ENCODE measurements at places on chromosomes 4 and X. TPM values are rescaled to one million over a fixed set of nuclear protein-coding genes. Genes with fewer than 3 reads are reported as not detected.

DNA sequence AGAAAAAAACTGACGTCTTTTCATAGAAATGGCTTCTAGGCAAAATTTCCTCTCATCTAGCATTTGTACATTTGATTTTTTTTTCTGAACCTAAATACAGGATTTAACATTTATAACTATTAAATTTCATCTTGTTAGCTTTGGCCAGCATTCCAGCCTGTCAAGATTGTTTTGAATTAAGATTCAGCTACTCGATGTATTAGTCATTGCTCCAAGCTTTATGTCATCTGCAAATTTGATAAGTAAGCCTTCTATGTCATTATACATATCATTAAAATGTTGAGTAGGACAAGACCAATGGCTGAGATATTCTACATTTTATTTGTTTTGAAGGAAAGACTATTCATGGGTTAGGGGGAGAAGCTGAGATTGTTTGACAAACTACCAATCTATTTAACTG lies 46.7 kb downstream of the DDX53 start:
- no peak for DNase-seq
- no peaks in the 10 kb centered on the region for H3K4me1 ChIP-seq
- no peaks in the 10 kb centered on the region for H3K36me3 ChIP-seq
- no peak overlapping the region for H3K27ac ChIP-seq
- H3K4me3 ChIP-seq: no peak overlapping the region

GRCh38 chr4:98932539-98932938 lies 3.6 kb upstream of the EIF4E start:
- H3K4me1 ChIP-seq: peaks cover 7% of the 10 kb centered on the region
- no peaks in the 10 kb centered on the region for H3K36me3 ChIP-seq
- H3K27me3 ChIP-seq: no peaks in the 10 kb centered on the region
- no peak for DNase-seq
- no peak overlapping the region for H3K27ac ChIP-seq
- no peak overlapping the region for H3K4me3 ChIP-seq

GRCh38 chr4:89296896-89297295 lies 10.7 kb downstream of the GPRIN3 start:
- H3K36me3 ChIP-seq: no peaks in the 10 kb centered on the region
- H3K27ac ChIP-seq: no peak overlapping the region
- H3K27me3 ChIP-seq: no peaks in the 10 kb centered on the region
- no peak for DNase-seq

GRCh38 chrX:44927398-44927797 lies 54.4 kb downstream of the KDM6A start:
- no peak for DNase-seq
- H3K4me1 ChIP-seq: no peaks in the 10 kb centered on the region
- H3K27me3 ChIP-seq: no peaks in the 10 kb centered on the region

The PLAC8 gene
- 0.61 TPM for total RNA-seq
